ENCODE measurements at places on chromosomes 11 and 22.

DNA sequence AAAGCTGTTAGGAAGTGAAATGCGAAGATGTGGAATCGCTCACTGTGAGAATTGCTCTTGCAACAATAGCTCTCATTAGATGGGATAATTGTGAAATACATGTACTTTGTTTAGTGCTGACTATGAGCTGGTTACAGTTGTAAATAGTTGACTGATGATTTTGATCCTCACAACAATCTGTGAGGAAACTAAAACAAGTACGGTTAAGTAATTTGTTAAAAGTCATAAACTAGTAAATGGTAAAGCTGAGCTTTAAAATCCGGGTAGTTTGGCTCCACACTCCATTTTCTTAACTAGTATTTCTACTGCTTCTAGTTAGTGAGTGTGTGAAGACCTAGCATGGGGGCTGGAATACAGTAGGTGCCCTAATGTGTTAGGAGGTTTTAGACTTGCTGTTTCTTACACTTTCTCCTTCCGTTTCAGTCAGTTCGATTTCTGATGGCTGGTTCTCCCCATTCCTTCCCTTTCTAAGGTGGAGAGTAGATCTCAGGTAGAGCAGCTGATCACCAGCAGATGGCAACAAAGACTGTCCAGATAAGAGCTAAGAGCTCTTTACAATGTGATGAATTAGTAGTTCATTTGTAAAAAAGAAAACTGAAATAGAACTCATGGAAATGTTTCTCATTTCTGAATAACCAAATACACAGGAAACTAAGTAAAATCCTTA is 16.3 kb upstream of the CYP2R1 start:
- DNase-seq: peak; percentile 68

DNA sequence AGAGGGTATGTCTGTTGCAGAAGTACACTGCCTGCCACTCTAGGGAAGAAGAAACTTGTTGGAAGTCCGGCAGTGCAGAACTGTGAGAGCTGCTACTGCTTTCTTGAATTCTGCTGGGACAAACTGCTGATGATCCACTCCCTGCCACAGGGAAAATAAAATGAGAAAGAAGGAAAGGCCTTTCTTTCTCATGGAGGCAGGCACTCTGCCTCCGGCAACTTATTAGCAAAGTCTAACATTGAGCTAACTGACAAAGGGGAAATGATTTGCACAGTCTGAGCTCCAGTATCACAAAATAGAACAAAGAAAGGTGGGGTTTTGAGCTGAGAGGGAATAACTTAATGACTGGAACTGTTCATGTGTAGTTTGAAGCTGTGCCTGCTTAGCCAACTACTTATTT is 134.6 kb downstream of the AASDHPPT start:
- DNase-seq: no peak

DNA sequence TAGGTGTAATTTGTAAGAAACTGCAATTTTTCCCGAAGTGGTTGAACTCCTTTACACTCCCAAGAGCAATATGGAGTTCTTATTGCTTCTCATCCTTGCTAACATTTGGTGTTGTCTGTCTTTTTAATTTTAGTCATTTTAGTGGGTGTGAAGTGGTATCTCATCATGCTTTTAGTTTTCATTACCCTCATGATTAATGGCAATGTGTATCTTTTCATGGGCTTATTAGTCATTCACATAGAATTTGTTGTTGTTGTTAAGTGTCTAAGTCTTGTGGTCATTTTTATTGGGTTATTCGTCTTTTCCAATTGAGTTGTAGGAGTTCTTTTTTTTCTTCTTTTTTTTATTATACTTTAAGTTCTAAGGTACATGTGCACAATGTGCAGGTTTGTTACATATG is 238.3 kb upstream of the SESN3 start:
- no peak for DNase-seq

DNA sequence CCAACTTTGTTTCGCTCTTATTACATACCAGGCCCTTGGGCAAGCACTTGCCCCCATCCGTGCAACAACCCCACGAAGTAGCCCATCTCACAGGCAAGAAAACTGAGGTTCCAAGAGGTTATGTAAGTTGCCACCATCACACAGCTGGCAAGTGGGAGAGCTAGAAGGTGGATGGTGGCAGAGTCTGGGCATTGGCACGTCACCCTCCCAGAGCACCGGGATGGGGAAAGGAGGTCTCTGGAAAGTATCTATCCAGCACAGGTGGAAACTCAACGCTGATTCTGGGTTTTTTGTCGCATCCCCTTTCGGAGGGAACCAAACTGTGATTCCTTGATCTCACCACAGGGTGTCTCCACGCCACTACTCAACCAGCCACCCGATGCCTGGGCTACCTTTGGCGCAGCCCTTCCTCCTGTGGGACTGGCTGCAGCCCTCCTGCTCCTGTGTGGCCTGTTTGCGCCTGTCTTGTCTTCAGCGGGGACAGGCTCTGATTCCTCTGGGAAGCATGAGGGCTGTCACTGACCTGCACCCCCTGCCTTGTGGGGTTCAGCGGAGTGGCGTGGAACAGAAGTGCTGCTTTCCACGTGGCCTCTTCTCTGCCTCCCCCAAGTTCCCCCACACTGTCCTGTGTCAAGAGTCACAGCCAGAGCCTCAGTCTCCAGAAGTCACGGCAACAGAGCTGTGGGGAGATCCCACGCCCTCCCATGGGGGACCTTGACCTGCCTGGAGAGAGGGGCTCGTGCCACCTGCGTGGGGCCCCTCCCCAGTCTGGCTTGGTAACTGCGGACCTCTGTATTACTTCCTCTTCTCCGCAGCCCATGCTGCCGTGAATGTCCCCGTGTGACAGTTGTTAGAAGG is 34.4 kb upstream of the TRIM29 start:
- peak; percentile 58 for DNase-seq

- no peak for DNase-seq
These were observed 25.0 kb downstream of the TXN2 start for GRCh38 chr22:36456464-36456845.

DNA sequence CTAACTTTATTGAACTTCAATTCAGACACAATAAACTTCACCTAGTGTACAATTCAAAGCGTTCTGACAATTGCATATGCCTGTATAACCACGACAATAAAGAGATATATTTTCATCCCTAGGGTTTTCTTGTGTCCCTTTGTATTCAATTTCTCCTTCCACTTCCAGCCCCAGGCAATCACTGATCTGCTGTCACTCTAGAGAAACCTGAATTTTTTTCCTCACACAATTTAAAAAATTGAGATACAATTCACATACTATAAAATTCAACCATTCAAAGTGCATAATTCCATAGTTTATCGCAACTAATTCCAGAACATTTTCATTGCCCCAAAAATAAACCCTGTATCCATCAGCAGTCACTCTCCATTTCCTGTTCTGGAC is 116.6 kb downstream of the MRTFA start:
- no peak for DNase-seq

DNA sequence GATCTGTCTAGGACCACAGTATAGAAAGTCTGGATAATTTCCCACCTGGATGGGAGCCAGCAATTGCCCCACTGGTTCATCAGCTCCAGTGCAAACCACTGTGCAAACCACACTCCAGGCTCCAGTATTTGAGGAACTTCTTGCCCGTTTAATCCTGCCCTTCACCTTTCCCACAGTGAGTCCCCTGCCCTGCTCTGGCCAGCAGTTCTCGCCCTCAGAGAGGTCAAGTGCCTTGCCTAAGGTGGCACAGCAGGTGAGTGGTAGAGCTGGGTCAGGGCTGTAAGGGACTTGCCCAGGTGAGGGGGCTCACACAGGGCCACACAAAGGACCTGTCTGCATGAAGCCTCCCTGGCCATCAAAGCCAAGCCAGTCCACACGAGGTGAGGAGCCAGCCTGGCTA is 24.1 kb downstream of the MS4A10 start:
- no peak for DNase-seq

- no peak for DNase-seq
These were observed 100.1 kb downstream of the KCNQ1OT1 start for GRCh38 chr11:2599561-2600189.

- DNase-seq: no peak
These were observed 69.4 kb upstream of the AMPD3 start for GRCh38 chr11:10385696-10386095.

DNA sequence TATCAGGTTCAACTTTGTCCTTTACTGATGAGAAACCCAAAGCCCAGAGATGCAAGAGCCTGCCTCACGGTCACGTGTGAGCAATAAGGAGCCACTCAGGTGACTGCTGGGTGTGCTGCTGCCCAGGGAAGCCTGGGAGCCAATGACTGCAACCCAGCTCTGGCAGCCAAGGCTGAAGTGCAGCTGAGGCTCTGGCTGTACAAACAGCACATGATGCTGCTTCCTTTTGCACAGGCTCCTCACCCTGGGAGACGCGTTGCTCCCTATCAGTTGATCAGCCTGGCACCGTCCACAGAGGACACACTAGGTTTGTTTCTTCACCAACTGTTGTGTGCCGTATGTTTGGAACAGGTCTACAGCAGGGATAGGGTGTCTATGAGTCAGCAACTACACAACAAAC is 168.7 kb downstream of the EFCAB6 start:
- DNase-seq: no peak

GRCh38 chr22:45648301-45649117 is 23.1 kb upstream of the ATXN10 start:
- no peak for DNase-seq

DNA sequence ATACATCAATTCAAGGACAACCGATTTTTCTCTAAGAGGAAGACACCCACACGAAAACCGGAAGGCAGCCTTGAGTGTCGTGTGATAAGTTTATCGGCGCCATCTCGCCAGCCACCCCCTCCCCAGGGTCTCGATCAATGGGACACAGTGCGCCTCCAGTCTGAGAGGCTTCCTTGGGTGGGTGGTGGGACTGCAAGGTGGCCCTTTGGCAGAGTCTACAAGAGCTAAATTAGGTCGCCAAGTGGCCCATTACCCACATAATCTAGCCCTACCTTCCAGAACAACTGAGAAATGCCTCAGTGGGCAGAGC is 64.0 kb downstream of the CD6 start:
- DNase-seq: no peak

GRCh38 chr22:31268281-31268680 is 24.0 kb downstream of the PIK3IP1 start:
- DNase-seq: no peak

- no peak for DNase-seq
These were observed 151.7 kb downstream of the UVRAG start for GRCh38 chr11:75966537-75967287.

DNA sequence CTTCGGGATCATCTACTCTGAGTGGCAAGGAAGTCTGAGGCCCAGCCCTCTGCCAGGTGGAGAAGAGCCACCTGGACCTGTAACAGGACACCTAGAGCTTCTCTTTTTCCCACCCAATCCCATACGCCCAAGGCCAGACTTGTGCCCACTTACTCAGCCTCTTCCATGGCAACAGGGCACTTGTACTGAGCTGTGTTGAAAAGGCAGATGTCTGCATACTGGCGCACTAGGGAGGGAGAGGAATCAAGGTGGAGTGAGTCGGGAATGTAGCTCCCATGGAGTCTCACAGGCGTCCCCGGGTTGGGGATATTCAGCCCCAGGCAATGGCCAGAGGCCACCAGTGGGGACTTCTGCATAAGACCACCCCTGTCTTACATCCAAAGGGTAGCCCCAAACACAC is 36.1 kb downstream of the TPBGL start:
- peak; percentile 100 for DNase-seq

GRCh38 chr11:119222308-119222707 is 16.2 kb downstream of the CBL start:
- DNase-seq: peak; percentile 51

GRCh38 chr11:117220999-117221774 is 10.7 kb downstream of the PCSK7 start:
- DNase-seq: peak; percentile 90

DNA sequence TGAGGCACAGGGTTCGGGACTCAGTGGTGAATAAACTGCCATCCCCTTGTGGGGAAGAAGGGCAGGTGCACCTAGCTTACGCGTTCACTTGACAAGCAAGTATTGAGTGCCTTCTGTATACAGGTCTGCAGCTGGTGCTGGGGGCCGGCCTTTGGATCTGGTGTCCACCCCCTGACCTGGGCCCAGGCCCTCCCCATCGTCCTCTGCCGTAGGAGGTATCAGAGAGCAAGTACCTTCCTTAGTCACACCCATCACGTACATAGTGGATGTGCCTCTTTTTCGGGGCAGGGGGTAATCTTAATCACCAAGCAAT is 53.3 kb downstream of the SMIM38 start:
- DNase-seq: no peak

- DNase-seq: no peak
These were observed 26.5 kb upstream of the SOX6 start for GRCh38 chr11:16382638-16383380.

DNA sequence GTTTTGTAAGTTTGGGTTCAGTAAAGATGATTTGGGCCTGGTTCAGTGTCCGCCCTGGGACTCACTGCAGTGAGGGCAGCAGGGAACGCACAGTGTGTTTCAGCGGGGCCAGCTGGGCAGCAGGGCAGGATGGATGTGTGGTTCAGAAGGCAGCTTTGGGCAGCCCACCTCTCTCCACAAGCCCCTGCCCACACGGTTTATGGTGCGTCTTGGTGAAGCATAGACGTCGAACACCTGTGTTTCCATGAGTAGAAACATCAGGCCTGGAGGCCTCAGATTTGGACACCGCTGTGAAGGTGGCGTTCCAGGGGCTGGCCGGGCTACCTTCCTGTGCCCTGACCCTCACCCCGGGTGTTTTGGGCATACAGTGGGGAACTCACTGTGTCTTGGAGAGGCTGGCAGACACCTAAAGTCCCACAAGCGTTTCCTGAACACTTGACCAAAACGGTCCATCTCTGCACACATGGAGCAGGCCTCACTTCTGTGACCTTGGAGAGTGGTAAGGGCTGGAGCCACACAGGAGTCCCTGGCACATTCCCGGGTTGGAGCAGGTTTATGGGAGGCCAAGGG is 59.0 kb downstream of the ST14 start:
- no peak for DNase-seq

- DNase-seq: no peak
These were observed 769.1 kb upstream of the LUZP2 start for GRCh38 chr11:23727794-23728193.

- no peak for DNase-seq
These were observed 16.4 kb upstream of the ASCC2 start for GRCh38 chr22:29854432-29854831.

DNA sequence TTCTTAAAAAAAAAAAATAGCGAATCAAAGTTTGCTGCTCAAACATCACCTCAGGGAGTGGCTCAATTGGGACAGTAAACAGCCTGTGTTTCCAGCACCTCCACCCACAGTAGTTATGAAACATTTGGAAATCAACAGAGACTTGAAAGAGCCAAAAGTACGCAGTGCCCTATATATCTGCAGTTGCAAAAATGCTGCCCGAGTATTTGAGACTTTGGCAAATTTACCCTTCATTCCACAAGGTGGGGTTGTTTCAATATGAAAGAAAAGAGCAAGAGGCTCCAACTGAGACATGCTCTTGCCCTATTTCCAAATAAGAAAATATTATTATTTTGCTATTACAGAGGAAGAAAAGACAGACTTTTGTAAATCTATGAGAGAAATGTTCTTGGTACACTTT is 851.1 kb upstream of the RAG2 start:
- DNase-seq: no peak

DNA sequence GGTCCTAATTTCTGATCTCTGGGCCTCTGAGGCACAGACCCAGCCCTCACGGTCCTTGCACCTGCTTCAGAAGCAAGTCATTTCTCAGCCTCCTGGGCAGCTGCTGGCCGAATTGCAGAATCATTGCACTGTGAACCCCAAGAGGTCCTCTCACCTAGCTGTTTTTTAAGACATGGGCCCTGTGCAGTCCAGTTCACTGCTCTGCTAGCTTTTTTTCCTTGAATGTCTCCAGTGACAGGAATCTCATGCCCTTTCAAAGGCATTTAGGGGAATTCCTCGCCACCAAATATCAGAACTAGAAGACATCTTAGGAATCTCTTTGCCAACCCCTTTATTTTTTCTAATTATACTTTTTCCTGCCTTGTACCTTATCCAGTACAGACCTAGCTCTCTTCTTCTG is 35.6 kb upstream of the TP53I11 start:
- no peak for DNase-seq

- DNase-seq: no peak
These were observed 539.2 kb downstream of the ETS1 start for GRCh38 chr11:128048121-128048520.
